ENCODE measurements at places on chromosomes 1 and 21. TPM values are rescaled to one million over a fixed set of nuclear protein-coding genes. Genes with fewer than 3 reads are reported as not detected.

SLC37A1 gene
- total RNA-seq: 3.6 TPM

KRTAP13-2 gene
- not detected for total RNA-seq

ATP1B1 gene
- total RNA-seq: 259 TPM

GJA5 gene
- not detected for total RNA-seq

OR2C3 gene
- not detected for total RNA-seq

TFB2M gene
- 38.6 TPM for total RNA-seq

NMNAT2 gene
- 0.71 TPM for total RNA-seq

LRRC8B gene
- 2.9 TPM for total RNA-seq

PPP1R8 gene
- total RNA-seq: 36.4 TPM

COL18A1 gene
- 123 TPM for total RNA-seq

NHLH2 gene
- not detected for total RNA-seq

CNR2 gene
- total RNA-seq: not detected

KRTAP7-1 gene
- not detected for total RNA-seq

CD5L gene
- not detected for total RNA-seq

KCND3 gene
- not detected for total RNA-seq

LHX8 gene
- 1.1 TPM for total RNA-seq

C1orf141 gene
- not detected for total RNA-seq

WNT4 gene
- total RNA-seq: 0.67 TPM

EXO5 gene
- total RNA-seq: 3.5 TPM

PLA2G2D gene
- total RNA-seq: not detected

FAM167B gene
- total RNA-seq: 0.45 TPM

PKP1 gene
- total RNA-seq: 0.08 TPM

SYPL2 gene
- 0.13 TPM for total RNA-seq

FCRLB gene
- 2.2 TPM for total RNA-seq

UBL4B gene
- total RNA-seq: not detected

CELA3B gene
- total RNA-seq: not detected

HSD3B1 gene
- not detected for total RNA-seq

MMEL1 gene
- not detected for total RNA-seq

PLA2G4A gene
- 5.9 TPM for total RNA-seq

BLZF1 gene
- 11.7 TPM for total RNA-seq

APCS gene
- not detected for total RNA-seq

PTGS2 gene
- total RNA-seq: 9.0 TPM

ACKR1 gene
- total RNA-seq: not detected

SYCP1 gene
- not detected for total RNA-seq

AKR7A3 gene
- 0.18 TPM for total RNA-seq

THEM5 gene
- total RNA-seq: not detected

DENND2D gene
- total RNA-seq: 1.5 TPM

HIPK1 gene
- total RNA-seq: 16.5 TPM

ADGRB2 gene
- total RNA-seq: 8.5 TPM

AIRE gene
- total RNA-seq: not detected

TBX19 gene
- 0.93 TPM for total RNA-seq

SYT11 gene
- 1.3 TPM for total RNA-seq

FNBP1L gene
- 20.5 TPM for total RNA-seq

UMODL1 gene
- not detected for total RNA-seq

SETD4 gene
- total RNA-seq: 9.1 TPM

TRIM58 gene
- not detected for total RNA-seq

PRR9 gene
- total RNA-seq: not detected

BRDT gene
- not detected for total RNA-seq

GJA8 gene
- not detected for total RNA-seq
